ENCODE measurements at places on chromosomes 5 and 9. TPM values are rescaled to one million over a fixed set of nuclear protein-coding genes. Genes with fewer than 3 reads are reported as not detected.
A peak's percentile ranks its signal among the peaks of the same experiment; 100 is the strongest.

PGM5 gene
- 35.2 TPM for total RNA-seq

IL9 gene
- total RNA-seq: not detected

DNA sequence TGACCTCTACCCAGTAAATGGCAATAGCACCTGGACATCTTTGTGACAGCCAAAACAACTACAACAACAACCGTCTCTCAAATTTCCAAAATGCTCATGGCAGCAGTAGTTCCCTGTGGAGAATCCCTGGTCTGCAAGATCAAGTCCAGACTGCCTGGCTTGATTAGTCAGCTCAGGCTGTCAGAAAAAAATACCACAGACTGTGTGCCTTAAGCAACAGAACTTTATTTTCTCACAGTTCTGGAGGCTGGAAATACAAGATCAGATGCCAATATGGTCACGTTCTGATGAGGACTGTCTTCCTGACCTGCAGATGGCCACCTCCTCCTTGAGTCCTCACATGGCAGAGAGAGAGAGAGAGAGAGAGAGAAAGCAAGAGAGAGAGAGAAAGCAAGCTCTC is 52.3 kb upstream of the MOCS2 start:
- no peak for DNase-seq

DNA sequence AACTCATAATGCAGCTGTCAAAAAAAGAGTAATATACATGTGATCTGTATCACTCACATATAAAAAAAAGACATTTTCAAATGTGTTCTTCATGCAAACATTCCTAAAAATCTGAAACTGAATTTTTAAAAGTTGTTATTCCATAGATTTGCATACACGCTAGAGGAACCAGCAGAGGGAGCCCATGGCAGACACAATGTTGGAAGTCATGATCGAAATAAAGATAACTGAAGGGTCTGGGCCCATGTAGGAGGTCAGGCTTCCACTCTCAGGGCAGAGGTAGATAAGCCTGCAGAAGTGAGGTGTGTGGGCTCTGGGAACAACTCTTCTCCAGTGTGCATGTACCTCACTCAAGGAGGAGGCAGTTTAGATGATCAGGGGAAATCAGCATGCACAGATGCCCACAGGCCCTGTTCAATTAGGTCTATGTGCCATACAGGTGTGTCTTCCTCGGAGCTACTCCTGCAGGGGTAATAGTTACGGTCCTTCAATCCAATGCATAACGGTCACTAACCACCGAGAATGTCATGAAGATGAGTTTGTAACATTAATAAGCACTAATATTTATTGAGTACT is 208.6 kb downstream of the EPB41L4A start:
- DNase-seq: peak; percentile 67

GALNT10 gene
- 45.9 TPM for total RNA-seq

BTF3 gene
- 423 TPM for total RNA-seq

INSL6 gene
- total RNA-seq: not detected

DNA sequence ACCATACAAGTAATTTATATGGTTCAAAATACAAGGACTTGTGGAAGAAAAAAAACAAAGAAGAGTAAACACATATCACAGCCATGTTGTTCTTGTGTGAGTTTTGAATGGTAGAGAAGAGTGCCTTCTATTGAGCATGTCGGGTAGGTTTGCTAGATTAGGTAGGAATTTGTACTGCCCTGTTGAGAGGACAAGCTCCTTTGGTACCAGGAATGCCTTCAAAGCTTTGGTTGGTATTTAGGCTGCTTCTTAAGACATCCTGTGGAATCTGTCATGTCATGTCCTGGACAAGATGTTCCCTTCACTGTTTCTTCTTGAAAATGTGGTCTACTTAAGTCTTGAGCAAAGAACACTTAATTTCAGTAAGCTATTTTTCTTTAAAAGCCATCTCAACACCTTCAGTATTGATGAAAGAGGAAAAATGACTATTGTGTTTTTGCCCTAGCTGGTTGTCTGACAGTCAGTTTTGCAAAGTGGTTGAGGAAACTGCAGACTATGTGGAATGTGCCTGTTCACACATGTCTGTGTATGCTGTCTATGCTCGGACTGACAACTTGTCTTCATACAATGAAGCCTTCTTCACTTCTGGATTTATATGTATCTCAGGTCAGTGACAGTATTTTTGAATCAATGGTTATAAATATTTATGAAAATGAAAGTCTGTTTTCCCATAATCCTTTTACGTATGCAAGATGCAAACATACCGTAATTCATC is 296.9 kb downstream of the ADGRV1 start:
- DNase-seq: no peak

GRCh38 chr5:115831163-115831768 is 10.1 kb downstream of the ATG12 start:
- DNase-seq: peak; percentile 56

ACER2 gene
- total RNA-seq: 6.3 TPM

Measured in hepatocyte (in vitro differentiated cells).